ENCODE measurements at places on chromosomes 4 and X.

GRCh38 chr4:140372751-140373327 lies 607 bp upstream of the SCOC start:
- peak; percentile 53 for DNase-seq

DNA sequence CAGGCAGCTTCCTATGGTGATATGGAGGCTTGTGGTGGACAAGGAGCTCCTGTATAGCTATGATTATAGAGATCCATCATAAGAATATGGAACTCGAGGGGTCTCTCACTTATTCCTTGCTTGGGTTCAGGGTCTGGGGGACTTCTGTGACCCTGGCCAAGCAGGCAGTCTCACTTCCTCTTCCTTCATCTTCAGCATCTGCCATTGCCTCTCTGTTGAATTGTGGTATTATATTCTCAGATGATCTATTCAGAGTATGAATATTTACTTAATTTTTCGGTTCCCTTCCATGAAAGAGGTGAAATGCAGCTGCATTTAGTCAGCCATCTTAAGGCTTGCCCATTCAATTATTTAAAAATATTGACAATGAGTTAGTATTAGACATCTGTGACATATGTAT lies 292.9 kb downstream of the SPIN4 start:
- DNase-seq: no peak

GRCh38 chr4:5887361-5888221 lies 5.3 kb downstream of the CRMP1 start:
- no peak for DNase-seq

DNA sequence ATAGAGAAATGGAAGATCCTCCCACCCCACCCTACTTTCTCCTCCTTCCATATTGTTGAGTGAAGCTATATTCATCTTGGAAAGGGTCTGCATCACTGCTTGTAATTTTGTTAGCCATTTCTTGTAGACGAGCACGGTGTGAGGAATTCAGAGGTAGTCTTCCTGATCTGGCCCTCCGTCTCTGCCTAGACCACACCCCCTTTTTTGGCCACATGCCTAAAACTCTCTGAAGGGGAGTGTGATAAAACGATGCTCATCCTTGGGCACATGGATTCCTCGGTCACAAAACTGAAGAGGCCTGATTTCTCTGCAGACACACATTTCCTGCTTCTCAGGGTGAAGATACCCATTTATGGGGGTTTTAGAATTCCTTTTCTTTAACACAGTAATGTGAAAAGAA lies 182.8 kb downstream of the LARP7 start:
- no peak for DNase-seq

DNA sequence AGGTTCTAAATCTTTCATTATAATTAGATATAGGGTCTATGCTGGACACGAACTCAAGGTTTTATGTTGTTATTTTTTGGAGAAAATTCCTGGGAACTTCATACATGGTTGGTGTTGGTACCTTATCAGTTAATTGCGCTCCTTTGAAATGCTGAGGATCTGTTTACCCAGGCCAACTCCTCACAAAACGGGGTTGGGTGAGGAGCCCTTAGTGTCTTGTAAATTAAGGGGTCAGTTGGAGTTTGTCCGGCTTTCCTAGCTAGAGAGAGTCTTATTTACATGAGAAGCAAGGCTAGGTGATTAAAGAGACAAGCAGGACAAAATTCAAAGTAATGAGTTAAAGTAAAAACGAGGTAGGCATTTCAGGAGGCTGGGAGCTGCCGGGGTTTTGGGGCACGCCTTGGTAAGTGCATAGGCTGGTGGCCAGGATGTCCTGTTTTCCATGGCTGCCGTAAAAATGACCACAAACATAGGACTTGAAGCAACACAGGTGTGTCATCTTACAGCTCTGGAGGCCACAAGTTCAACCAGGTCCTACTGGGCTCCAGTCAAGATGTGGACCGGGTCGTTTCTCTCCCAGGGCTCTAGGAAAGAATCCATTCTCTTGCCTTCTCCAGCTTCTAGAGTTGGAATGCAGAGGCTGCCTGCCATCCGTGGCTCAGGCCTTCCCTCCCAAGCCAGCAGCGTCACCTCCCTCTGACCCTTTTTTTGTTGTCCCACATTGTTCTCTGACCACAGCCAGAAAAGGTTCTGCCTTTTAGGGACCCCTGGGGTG lies 19.8 kb downstream of the PSAPL1 start:
- DNase-seq: no peak

GRCh38 chr4:100288811-100289529 lies 98.7 kb upstream of the DDIT4L start:
- DNase-seq: no peak

DNA sequence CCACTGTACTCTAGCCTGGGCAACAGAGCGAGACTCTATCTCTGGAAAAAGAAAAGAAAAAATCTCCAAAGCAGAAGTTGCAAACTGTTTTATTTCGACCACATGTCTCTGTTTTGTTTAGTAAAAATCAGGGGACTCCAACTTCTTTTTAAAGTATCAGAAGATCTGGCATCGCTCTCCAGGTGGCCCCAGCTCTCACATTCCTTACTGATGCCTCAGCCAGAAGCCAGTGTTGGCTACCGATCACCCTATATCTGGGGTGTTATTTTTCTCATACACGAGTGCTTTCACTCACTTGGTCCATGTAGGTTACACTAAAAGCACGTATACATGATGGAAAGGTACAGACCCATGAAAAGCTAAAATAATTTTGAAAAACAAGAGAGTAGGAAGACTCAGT lies 8.3 kb downstream of the MPP1 start:
- no peak for DNase-seq

GRCh38 chrX:44400588-44400987 lies 57.1 kb upstream of the EFHC2 start:
- DNase-seq: no peak

DNA sequence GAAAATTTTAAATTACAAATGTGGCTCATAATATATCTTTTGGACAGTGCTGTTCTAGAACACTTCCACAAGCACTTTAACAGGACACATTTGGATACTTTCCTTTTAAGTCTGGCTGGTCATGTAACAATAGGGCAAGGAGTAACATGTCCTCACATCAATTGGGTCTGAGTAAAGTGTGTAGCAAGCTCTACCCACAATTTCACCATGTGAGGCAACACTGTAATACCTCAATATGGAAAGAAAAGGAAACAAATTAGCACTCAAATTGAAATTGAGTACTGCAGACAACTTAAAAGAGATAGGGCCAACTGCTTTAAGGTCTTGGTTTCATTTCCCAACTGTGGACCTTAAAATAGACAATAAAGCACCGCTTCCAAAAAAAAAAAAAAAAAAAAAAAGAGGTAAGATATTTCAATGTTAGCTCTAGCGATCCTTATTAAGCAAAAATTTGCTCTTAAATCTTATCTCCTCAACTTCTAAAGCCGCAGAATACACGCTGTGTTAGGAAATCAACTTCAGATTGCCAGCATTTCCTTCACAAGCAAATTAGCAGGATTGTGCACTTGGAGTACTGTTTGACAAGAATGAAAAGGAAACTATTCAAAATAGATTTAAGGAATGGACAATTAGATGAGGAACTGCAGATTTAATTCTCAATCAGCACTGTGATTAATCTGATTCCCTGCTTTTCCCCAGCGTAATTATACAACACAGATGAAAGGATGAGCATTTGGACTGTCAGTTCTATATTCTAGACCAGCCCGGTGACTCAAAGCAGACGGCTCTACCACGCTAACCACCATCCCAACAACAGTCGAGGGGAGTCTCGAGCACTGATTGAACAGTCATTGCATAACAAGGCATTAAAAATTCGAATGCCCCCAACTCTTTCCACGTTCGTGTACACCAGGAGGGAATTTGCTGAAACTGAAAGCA lies 1.6 kb downstream of the CASK start:
- DNase-seq: peak; percentile 35

DNA sequence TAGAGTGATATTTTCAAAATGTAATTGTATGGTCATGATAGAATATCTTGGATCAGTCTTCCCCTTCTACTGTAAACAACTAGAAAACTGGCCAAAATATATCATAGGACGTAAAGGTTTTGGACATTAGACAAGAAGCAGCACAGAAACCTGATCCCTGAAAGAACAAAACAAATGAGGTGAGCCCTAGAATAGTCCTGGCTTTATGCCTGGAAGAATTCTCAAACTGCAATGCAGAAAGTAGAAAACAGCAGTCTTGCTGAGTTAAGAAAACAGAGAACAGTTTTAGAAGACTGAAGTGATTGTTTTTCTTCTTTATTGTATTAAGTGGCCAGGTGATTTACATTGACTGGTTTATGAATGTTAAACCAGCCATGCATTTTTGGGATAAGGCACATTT lies 19.5 kb downstream of the NSUN7 start:
- DNase-seq: no peak

GRCh38 chr4:92387459-92388069 lies 83.8 kb downstream of the GRID2 start:
- peak; percentile 5 for DNase-seq

GRCh38 chrX:13664020-13664419 lies 11.1 kb downstream of the TCEANC start:
- DNase-seq: no peak

- no peak for DNase-seq
Measured at GRCh38 chr4:97475621-97476020, 667.7 kb downstream of the STPG2 start.

GRCh38 chr4:141350122-141350905 lies 129.6 kb downstream of the ZNF330 start:
- no peak for DNase-seq

DNA sequence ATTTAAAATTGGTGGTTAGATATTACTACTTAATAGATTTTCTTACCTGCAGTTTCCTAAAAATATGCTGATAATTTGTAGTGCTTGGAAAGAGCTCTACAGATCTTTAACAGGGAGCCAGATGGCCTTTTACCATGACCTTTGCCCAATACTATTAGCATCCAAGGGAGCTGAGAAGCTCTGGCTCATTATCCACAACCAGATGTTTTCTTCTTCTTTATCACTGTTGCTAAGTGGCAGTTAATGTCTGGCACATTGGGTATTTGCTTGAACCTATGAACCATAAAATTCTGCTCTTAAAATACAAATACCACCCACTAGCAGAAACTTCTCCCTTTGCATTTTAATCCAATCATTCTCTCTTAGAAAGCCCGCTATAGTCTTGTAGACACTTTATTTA lies 1480.3 kb downstream of the C4orf33 start:
- no peak for DNase-seq

GRCh38 chr4:89316931-89317366 lies 9.3 kb upstream of the GPRIN3 start:
- peak; percentile 68 for DNase-seq

DNA sequence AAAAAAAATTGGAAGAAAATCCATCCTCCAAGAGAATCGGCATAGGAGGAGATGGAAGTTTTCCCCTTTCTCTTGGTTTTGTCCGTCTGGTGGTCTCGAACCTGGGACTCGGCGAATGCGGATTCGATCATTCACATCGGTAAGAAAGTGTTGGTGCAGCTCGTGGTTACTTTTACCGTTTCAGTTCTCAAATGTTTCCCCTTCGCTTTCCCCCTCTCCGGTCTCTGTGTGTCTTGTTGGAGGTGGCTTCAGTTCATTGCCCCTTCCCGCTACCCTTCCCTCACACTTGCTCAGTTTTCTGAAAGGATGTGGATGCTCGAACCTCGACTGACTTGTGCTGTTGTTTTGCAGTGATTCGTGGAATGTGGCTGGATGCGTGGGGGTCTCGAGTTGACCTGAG lies 840 bp downstream of the GRID2 start:
- DNase-seq: no peak

- DNase-seq: peak; percentile 45
Measured at GRCh38 chr4:128854433-128854832, 44.9 kb downstream of the JADE1 start.

GRCh38 chrX:38988301-38988700 lies 187.0 kb downstream of the MID1IP1 start:
- DNase-seq: no peak

GRCh38 chr4:159227984-159228383 lies 125.1 kb downstream of the RAPGEF2 start:
- no peak for DNase-seq

GRCh38 chr4:144583658-144584057 lies 62.3 kb upstream of the HHIP start:
- no peak for DNase-seq
